ENCODE measurements at places on chromosomes 1 and 21. TPM values are rescaled to one million over a fixed set of nuclear protein-coding genes. Genes with fewer than 3 reads are reported as not detected.

DNA sequence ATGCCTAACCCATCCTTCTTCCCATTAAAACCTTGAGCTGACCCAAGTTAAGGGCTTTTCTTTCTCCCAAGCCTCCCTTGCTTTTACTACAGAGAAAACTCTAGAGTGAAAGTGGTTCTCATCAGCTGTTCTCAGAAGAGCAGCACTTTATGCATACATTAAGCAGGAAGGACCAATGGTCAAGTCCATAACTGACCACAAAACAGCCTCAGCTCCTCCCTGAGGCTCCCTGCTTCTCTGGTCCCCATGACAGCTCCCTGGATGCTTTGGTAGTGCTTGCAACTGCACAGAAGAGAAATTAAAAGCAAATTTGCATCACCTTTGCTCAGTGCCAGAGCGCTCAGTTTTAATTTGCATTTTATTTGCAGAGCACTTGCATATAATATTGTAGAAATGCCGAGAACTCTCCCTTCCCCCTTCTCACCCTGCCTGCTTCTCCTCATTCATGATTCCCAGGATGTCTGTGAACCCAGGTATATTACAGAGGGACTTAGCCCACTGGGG is 56.1 kb downstream of the LMX1A start:
- no peak for DNase-seq

The UBXN10 gene
- total RNA-seq, result 0.39 TPM

GRCh38 chr1:64427879-64428278 is 42.0 kb upstream of the CACHD1 start:
- DNase-seq, result no peak

DNA sequence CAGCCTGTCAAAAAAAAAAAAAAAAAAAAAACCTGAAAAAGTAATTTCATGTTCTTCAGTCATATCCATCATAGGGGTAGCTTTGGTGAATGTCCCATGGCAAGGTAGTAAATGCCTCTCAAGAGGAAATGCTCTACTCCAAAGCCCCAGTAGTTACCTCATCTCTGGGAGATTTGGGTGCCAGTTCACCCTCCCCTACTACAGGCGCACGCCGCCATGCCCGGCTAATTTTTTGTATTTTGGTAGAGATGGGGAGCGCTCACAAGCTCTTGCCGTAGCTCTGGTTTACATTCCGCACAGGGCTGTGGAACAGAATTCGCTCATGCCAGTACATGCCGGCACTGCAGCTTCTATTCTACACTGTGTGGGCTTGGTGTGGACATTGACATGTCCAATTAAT is 13.7 kb downstream of the PIK3CD start:
- no peak for DNase-seq

- no peak for DNase-seq
These were observed 9.8 kb upstream of the SSX2IP start for GRCh38 chr1:84700070-84700469.

GRCh38 chr1:181392613-181393220 is 90.6 kb upstream of the CACNA1E start:
- DNase-seq, result no peak

Measured in activated T-helper 2 cell treated with anti-CD3 and anti-CD28 coated beads, Interferon-gamma antibody, Interleukin-2, Interleukin-4, amounts not matched to agents 10 μg/mL and 5 μg/mL and 100 μg/mL, durations not matched to agents 14 hours and 24 hours and 36 hours (primary cell).